ENCODE measurements at places on chromosomes 2 and 18.

- no peak for DNase-seq
Observed at GRCh38 chr2:190529486-190530247, 4.9 kb downstream of the NEMP2 start.

DNA sequence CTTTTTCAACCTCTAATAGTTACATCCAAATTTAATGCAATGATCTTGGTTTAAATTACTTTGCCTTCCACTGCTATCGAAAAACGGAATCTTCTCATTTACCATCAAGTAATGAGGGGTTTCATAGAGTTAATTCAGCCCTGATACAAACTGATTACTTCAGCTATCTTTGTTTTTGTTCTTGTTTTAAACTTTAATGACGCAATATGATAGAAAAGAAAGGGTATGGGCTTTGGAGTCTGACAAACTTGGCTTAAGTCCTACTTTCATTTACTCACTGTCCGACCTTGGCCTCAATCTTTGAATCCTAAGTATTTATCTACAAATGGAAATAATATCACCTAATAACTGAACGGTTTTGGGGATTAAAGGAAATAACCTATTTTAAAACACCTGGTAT, 16.1 kb downstream of the ADAM17 start:
- DNase-seq = peak; percentile 62

GRCh38 chr18:49094136-49094535, 143.4 kb upstream of the SMAD7 start:
- DNase-seq = peak; percentile 77

GRCh38 chr18:48017635-48018034, 87.2 kb upstream of the SMAD2 start:
- no peak for DNase-seq

DNA sequence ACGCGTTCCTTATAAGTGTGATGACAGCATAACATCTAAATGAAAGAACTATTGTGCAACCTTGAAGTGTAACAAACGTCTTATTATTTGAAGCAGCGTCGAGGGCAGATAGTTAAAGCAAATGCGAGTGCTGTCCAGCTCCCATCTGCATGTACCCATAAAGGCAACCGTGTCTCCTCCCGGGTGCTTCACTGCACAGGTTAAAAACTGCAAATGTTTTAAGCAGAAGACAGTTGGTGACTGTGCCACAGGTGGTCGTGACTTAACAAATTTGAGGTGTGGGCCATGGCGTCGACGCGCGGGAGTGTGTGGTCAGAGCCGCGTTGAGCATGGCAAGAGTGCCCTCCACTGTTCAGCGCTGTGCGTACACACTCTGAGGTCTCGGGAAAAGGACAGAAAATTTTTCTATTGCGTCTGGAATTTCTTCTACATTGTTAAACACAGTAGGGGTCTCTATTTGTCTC, 6.4 kb downstream of the SALL3 start:
- DNase-seq = peak; percentile 43

DNA sequence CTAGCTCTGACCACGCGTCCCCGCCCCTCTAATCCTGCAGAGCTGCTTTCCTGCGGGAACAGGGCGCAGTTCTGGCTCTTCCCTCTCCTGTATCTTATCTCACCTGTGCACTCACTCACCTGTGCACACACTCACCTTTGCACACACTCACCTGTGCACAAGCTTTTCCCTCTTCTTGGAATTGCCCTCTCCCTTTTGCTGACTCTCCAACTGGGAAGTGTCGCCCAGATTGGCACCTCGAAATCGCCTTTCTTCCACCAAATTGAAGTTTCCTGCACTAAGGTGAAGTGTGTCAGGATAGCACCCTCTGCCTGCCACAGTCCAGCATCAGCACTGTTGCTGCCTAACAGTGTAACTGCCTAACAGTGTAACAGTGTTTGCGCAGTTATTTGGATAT, 566 bp upstream of the CMPK2 start:
- DNase-seq = peak; percentile 23

DNA sequence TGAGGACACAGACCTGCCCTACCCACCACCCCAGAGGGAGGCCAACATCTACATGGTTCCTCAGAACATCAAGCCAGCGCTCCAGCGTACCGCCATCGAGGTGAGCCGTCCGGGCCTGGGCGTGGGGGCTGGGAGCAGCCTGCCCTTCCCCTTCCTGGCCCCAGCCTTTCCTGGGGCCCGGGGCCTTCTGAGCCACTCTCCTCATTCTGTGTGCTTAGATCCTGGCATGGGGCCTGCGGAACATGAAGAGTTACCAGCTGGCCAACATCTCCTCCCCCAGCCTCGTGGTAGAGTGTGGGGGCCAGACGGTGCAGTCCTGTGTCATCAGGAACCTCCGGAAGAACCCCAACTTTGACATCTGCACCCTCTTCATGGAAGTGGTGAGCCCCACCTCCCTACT, 157.9 kb downstream of the DYSF start:
- DNase-seq = no peak

- DNase-seq = no peak
Observed at GRCh38 chr2:228519561-228519960, 338.1 kb upstream of the SPHKAP start.

DNA sequence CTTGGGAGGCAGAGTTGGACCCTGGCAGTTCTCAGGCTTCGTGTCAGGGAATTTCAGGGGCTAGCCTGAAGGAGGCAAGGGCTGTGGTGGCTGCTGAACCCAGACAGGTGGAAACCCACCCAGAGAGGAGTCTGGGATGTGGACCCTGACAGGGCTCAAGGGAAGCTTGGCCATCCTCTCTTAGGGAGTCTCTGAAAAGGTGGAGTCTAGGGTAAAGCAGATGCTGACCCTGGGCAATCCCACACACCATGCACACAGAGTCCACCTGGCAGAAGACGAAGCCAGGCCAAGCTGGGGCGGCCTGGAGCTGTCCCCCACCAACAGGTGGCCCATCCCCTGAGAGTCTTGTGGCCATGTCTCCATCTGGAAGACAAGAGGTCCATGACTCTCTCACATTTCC, 41.2 kb upstream of the TEX51 start:
- DNase-seq = no peak

GRCh38 chr18:34117319-34117718, 107.4 kb downstream of the NOL4 start:
- no peak for DNase-seq

DNA sequence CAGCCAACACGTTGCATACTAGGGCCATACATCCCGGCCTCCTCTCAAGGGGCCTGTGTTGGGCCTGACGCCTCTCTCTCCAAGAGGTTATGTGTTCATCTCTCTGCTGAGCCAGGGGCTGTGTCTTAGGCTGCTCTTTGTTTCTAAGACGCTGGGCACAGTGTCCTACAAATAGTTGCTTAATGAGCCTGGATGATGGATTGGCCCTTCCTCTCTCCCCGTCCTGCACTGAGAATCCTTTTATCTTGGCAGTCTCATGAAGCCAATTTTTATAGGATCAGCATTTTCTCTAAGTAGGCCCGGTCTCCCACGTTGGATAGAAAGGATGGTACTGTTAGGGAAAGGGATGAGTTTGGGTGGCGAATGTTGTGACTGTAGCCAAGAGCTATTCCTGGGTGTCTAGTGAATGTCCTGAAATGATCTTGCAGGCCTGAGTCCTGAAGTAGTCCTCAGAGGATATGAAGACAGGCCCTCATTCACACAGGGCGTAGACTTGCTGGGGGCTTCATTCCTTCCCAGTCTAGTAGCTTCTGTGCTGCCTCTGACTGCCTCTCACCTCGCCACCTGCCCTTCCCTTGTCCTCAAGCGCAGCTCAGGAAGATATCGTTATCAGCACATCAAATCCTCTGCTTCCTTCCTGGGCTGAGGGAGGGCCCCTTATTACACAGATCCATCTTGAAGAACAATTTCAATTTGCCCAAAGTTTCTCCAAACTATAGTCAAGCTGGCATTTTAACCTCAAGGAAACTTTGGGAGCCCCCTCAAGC, 8.8 kb downstream of the LBH start:
- DNase-seq = no peak

DNA sequence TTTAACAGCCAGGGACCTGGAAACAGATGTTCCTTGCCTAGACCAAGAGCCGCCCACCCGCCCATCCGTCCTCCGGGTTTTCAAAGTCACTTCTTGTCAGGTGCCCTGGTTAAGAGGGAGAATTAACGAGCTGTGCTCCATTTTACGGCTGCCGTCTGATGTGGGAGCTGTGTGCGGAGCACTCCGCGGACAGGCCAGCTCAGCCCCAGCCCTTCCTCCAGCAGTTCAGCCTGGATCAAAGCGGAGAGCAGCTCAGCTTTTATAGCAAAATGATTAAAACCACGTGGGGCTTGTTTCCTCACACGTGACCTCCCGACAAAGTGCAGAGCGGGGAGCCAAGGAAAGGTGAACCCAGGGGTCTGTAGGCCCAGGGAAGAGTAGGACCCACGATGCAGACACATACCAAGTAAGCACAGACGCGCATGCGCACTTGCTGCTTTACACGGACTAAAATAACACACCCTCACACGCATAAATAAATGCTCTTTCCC, 46.1 kb upstream of the PKDCC start:
- no peak for DNase-seq

DNA sequence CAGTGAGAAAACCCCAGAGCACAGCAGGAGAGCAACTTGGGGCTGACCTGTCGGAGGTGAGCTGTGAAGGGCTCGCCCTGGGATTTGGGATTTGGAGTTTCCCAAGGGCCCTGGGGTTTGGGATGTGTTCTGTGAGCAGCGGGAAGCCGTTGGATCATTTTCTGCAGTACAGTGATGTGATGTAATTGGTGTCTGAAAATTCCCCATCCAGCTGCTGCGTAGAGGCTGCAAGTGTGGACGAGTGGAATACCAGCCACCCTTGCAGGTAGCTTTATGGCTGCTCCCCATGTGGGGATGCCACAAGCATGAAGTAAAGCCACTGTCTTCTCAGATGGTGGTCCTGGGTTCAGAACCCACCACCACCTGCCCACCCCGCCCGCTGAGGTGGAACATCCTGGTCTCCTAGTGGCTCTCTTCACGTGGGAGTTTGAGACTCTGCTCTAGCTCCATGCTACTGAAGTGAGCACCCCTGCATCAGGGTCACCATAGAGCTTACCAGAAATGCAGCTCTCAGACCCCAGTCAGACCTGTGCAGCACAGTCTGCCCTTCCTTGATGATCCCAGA, 15.0 kb downstream of the IMPA2 start:
- DNase-seq = no peak

DNA sequence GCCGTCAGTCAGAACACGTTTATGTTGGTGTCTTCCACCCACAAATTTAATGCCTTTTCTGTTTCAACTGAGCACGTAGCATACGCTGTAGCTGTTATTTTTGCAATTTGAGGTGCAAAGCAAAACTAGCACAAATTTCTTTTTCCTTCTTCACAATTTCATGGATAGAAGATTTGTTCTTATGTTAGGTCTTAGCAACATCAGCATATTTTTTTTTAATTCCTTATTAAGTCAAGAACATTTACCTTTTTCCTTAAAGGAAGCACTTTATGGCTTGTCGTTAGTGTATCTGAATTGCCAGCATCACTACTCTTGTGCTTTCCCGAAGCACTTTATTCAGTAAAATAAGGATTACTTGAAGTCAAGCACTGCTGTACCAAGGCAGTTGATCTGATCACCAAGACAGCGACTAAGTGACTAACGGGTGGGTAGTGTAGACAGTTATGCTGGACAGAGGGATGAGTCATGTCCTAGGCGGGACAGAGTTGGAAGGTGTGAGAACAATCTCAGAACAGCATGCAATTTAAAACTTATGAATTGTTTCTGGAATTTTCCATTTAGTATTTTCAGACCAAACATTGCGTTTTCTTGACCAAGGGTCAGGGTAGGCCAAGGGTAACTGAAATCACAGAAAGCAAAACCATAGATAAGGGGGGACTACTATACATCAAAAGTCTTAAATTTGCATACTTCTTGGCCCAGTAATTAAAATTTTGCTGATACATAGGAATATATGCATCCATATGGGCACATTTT, 13.3 kb downstream of the BABAM2 start:
- DNase-seq = peak; percentile 57

- DNase-seq = no peak
Observed at GRCh38 chr2:19728125-19728524, 173.7 kb downstream of the TTC32 start.

- no peak for DNase-seq
Observed at GRCh38 chr2:207706936-207707860, 4.2 kb upstream of the CCNYL1 start.

- DNase-seq = peak; percentile 69
Observed at GRCh38 chr18:9846162-9846925, 39.4 kb upstream of the TXNDC2 start.

- DNase-seq = no peak
Observed at GRCh38 chr2:233820774-233821105, 33.6 kb downstream of the HJURP start.

DNA sequence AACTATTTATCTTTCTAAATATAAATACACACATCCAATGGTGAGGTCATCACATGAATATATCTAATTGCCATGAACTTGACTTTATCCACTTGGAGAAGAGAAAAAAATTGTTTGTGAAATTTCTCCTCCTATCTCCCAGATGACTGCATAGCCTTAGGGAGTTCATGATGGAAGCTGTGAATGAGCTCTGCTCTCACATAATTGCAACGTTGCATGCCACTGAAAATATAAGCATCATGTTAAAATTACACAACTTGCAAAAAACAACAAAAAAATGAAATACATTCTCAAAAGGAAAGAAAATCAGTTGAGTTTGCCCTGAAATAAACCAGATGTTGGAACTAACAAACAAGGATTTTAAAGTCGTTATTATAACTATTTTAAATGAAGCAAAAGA, 50.6 kb upstream of the OSR1 start:
- no peak for DNase-seq

- DNase-seq = no peak
Observed at GRCh38 chr2:67524777-67525176, 127.6 kb downstream of the ETAA1 start.

DNA sequence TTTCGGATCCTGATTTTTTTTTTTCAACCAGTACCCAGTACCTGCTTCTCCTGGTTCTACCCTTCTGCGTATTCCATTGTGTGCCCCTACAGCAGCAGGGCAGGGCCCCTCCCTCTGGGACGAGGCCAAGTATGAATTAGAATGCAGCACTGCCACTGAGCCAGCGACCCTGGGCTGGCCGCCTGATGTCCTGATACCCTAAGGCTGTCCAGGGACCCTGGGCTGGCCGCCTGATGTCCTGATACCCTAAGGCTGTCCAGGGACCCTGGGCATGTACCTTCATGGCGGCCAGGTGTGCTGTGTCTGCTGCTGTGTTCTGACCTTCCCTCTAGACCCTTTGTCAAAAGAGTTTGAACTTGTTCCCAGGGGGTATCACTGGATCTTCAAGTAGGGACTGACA, 42.9 kb downstream of the CABLES1 start:
- DNase-seq = no peak

DNA sequence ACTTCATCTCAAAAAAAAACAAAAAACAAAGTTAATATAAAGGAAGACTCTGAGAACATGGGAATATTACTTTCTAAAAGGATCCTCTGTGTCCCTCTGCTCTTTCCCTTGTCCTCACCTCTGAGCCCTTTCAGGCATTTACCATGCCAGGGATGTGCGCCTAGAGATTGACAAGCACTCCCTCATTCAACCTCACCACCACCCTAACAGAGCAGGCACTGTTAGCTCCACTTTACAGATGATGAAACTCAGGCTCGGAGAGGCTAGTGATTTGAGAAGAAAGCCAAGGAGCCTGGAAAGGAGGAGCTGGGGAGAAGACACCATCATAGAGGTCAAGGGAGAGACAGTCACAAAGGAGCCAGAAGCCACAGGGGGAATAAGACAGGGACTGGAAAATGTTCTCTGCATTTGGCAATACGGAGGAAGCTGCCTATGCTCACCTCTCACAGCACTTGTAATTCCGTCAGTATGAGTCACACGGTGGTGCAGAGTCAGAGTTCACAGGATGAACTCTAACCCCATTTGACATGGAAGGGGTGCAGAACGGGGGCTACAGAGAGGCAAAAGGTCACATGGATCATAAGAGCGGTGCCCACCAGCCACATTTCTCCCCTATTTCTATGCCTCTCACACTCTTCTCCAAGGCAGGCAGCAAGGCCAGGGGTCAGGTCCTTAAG, 101.8 kb upstream of the NFU1 start:
- no peak for DNase-seq
